Esophagus muscularis mucosa (tissue), 4 donors: ENCODE measurements at places on chromosomes 4 and X. TPM values are rescaled to one million over a fixed set of nuclear protein-coding genes. Genes with fewer than 3 reads are reported as not detected.

STOX2 gene
- 11.6 TPM for total RNA-seq

IQCM gene
- not detected for total RNA-seq

DNA sequence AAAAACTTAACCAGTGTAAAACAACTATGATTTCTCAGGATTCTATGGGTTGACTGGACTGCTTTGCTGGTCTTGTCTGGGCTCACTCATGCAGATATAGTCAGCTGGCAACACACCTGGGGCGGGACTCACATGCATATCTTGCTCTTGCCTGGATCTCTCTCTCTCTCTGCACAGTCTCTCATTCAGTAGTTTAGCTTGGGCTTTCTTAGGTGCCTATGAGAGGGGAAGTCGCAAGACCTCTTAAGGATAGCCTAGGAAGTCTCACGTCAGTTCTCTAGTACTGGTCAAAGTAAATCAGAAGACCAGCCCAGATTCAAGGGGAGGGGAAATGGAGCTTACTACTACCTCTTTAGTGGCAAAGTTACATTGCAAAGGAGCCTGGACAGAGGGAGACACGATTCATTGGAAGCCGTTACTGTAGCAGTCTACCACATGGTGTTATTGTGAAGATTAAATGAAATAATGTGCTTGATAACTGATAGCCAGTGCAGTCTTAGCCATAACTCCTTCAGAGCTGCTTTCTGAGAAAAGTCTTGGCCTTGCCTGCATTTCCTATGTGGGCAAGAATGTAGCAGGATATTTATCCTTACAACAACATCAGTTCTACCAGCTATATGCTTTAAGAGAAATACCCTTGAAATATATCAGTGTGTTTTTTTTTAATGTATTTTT lies 2.1 kb downstream of the COPS4 start:
- DNase-seq, result no peak

GRCh38 chr4:72846280-72847111 lies 223.0 kb downstream of the COX18 start:
- DNase-seq, result no peak

- no peak for DNase-seq
Measured at GRCh38 chr4:119540249-119540648, 88.4 kb downstream of the PDE5A start.

GRCh38 chrX:21972046-21972445 lies 31.5 kb downstream of the SMS start:
- no peak for DNase-seq

DNA sequence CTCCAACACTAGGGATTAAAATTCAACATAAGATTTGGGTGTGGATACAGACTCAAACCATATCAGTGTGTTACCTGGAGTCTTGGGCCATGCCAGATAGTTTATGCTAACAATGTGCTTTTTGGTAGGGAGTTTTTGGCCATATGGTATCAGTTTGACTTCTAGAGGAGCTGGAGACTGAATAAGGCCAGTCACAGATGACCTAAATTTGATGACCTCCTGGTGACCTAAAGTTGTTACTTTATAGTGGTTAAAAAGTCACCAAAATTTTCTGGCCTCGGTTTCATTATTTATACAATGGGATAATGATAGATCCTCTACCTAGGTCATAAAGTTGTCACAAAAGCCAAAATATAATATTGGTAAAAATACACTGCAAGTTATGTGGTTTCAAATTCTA lies 877.1 kb downstream of the RAPGEF2 start:
- DNase-seq, result no peak

DNA sequence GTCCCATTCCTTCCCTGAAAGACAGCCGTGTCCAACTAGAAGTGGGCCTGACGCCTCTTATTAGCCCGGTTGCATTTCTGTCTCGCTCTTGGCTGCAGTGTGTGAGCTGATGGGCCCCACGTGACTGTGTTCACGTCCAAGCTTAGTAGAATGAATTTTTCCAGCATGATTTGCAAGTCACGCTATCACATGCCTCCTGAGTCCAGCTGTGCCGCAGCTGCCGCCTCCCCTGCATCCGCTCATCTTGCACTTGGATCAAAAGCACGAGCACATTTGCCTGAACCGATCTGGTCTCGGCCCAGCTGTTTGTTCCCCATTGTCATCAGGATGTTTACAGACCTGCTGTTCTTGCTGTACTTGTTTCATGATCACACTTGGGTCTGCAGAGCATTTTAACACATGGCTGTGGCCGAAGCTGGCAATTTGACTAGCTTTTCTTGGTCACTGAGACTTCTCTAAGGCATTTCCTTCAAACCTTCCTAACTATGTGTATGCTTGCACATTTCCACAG lies 126.5 kb downstream of the KIT start:
- peak; percentile 97 for DNase-seq

DNA sequence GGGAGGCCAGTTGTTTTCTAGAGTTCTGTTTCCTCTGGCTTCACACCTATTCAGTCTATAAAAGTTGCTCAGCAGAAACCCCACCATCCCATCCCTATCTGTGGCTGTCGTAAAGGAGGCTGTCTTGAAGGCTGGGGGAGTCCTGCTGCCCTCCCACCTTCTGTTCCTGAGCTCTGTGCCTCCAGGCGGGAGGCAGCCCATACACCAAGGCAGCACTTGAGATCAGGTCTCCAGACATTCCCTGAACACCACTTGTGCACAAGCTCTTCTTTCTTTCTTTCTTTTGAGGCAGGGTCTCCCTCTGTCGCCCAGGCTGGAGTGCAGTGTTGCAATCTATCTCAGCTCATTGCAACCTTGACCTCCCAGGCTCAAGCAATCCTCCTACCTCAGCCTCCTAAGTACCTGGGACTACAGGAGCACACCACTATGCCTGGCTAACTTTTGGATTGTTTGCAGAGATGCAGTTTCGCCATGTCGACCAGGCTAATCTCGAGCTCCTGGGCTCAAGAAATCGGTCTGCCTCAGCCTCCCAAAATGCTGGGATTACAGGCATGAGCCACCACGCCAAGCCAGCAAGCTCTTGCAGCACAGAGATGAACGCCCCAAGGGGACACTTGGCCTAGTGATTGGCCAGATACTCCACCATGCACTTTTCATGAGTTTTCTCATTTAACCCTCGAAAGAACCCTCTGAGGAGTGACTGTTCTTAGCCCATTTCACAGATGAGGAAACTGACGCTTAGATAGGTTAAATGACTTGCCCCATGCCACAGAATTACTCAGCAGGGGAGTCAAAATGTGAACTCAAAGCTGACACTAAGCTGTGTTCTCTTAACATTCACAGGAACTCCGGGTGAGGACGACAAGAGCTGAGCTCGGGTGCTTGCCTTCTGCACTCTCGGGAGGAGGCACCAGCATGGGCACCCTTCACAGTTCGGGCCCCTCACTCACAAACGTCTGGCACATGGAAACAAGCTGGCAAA lies 55.8 kb upstream of the ENPP6 start:
- DNase-seq, result no peak
